ENCODE measurements at places on chromosomes 7 and 10.

DNA sequence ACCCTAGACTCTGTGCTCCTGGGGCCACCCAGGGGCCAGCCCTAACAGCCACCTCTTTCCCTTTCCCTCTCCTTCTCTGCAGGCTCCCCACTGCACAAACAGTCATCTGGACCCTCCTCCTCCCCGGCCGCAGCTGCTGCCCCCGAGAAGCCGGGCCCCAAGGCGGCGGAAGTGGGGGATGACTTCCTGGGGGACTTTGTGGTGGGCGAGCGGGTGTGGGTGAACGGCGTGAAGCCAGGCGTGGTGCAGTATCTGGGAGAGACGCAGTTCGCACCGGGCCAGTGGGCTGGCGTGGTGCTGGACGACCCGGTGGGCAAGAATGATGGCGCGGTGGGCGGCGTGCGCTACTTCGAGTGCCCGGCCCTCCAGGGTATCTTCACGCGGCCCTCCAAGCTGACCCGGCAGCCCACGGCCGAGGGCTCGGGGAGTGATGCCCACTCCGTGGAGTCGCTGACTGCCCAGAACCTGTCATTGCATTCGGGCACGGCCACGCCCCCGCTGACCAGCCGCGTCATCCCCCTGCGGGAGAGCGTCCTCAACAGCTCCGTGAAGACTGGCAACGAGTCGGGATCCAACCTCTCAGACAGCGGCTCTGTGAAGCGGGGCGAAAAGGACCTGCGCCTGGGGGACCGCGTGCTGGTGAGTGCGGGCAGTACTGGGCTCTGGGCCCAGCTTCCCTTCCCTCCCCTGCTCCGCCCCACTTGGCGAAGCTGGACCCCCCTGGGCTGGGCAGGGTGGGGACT lies 49.3 kb downstream of the CLIP2 start:
- no peak for DNase-seq

GRCh38 chr7:2605608-2606538 lies 25.9 kb upstream of the TTYH3 start:
- no peak for DNase-seq

DNA sequence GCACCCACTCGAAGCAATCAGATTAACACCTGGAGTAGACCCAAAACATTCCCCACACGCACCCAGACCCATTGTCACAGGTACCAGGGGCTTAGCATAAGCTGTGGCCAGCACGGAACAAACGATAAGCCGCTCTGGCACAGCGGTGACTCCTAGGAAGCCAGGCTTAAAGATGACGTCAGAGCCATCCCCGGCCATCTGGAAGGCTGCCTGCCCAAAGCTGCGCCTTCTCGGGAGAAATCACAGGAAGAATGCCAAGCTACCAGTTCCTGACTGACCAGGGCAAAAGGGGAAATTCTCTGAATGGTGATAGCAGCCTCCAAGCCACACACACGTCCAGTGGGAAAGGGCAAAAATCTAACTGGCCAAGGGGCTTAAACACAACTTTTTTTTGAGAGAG lies 13.0 kb upstream of the WIPI2 start:
- DNase-seq, result no peak

DNA sequence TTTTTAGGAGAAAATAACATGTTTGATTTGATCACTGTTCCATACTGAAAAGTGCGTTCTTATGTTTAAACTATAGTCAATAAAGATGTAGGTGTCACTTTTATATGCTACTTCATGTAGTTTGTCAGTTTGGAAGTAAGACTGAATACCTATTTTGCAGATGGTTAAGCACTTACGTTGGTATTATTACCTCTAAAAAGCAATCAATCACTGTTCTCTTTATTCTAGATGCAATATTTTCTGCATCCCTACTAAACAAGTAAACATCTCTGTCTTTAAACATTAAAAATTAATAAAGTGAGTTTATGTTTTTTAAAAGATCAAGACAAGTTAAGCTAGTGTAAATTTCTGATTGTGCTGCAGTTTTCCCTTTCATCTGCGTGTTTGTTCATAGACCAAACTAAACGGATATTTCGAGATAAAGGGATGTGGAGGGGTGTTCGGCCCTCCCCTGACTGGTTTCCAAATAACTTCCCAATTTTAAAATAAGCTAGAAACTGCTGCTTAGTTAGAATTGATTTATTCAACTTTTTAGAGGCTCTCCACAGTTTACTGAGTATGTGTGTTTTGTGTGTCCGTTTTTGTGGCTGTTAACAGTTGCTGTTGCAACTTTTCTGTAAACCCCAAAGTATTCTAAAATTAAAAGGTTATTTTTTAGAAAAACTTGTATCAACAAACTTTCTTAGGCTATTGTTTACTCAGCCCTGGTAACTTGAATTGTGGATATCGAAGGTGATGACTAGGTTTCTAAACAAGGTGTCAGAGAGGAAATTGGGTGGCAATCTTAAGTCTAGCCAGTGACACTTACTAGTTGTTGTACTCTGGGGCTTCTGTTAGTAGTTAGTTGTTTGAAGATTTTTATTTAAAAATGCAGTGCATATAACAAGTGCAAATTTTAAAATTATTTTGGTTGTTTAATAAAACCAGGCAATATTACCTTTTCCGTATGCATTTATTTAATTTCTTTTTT lies 974 bp downstream of the KIF11 start:
- no peak for DNase-seq

DNA sequence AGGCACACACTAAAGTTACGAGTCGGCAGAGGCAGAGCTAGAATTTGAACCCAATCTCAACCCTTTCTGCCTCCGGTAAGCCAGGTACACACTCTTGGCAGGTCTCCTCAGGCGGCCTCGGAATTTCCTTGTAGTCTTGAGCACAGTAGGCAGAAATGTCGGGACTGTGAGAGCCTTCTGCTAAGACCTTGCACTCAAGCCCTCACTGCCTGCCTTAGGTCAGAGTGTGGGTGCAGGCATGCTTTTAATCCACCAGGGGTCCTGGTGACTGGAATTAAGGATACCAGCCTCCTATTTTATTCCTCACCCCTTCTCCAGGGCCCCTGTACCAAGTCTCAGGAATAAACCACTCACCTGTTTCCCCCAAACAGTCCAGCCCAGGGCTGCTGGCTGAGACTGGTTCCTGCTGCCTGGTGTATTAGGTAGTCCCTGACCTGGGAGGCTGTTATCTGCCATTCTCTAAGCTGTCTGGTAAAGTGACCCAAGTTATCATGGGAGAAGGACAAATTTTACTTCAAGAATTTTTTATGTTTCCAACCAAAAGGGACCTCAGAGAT lies 855 bp downstream of the ATP6V1F start:
- peak; percentile 75 for DNase-seq

DNA sequence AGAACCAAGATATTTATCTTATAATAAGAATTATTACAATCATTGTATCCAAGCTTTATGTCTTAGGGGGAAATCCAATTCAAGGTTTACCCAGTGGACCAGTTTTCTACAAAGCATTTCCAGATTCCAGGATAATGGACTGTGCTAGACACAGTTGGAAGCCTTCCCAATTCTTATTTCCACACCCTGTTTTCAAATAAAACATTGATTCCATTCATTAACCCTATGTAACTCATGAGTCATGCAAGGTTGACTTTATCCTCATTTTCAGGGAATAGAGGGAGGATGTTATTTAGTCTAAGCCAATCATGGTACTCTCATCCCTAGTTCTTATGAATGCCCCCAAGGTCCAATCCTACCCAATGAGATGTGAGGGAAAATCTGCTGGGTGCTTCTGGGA lies 145.7 kb downstream of the RNLS start:
- DNase-seq, result no peak

GRCh38 chr7:5413449-5413786 lies 10.2 kb downstream of the TNRC18 start:
- no peak for DNase-seq

GRCh38 chr10:114652402-114653368 lies 5.4 kb downstream of the ABLIM1 start:
- DNase-seq, result no peak

GRCh38 chr10:100253041-100253440 lies 14.4 kb downstream of the CWF19L1 start:
- DNase-seq, result no peak

DNA sequence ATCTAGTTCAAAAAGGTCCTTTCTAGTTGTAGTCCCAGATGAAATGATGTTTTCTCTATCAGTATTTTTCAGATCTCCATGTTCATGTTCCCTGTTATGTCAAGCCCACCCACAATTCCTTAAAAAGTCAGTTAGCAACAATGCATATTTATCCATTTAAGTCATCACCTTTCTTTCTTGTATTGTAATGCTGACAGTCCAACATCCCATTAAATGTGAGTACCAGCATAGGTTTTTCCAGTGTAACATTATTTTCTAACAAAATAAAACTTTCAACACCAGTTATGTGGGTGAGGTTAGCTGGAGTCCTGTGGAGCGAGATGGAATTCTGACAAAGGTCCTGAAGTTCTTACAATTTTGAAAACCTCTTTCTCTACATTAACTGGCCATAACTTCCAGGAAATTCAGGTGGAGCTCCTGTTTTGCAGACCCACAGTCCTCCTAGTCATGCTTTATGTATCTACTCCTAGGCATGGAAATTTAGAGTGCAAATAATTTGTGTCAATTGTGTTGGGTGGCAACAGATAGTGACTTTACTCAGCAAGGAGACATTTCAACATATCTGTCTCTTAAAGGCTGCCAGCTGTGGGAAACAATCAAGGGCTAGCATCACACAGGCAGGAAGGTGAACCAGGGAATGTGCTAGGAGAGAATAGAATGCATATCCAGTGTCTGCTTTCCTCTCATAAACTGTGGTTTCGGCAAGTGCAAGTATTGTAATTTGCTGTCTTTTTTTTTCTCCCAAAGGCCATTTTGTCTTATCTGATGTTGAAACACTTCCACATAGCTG lies 162.6 kb downstream of the MTERF1 start:
- DNase-seq, result no peak

- no peak for DNase-seq
These were observed 558.2 kb upstream of the PFKP start for GRCh38 chr10:2509081-2509531.

DNA sequence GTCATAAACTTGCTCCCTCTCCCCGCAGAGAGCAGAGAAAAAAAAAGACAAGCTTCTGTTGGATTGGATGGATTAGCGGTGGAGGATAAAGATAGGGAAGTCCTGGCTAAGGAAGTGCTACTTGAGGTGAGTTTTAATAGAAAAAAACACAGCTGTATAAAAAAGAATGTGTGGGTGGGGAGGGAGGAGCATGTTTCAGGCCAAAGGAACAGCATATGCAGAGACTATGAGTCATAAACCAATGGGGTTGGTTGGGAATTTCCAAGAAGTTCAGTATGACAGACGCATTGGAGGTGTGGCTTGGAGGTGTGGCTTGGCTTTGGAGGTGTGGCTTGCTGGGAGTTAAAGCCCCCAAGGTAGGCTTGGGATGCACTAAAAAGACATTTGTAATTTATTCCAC lies 103.0 kb upstream of the LSM8 start:
- DNase-seq, result peak; percentile 14

DNA sequence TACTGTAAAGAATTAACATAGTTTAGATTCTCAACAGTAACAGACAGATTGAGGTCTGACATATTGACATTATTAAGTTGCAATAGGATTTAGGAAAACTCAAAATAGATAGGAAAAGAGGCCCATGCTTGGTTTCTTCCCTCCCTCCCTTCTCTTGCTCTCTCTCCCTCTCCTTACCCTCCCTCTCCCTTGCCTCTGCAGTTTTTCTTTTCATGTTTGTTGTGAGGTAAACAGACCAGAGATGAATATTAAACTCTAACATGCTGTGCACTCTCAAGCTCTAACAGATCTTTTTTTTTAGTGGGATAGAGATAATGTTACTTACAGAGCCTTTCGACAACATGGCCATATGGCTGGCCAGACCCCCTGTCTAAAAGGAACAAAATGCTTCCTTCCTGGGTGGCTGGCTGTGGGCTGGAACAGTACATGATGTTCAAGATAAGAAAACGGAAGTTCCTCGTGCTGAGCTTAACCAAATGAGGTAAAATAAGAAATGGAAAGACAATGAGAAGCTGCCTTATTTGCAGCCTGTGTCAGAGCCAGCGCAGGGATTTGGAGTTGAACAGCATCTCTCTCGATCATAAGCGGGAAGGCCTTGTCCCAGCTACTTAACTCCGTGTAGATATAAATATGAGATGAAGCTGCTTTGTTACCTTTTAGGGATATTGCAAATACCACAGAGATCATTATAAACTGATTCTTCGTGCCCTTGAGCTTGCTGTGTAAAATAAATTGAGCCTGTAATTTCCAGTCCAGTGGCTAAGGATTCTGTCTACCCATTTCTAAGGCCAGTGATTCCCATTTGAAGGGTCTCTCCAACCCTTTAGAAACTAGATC lies 391.9 kb upstream of the NPVF start:
- DNase-seq, result peak; percentile 41

DNA sequence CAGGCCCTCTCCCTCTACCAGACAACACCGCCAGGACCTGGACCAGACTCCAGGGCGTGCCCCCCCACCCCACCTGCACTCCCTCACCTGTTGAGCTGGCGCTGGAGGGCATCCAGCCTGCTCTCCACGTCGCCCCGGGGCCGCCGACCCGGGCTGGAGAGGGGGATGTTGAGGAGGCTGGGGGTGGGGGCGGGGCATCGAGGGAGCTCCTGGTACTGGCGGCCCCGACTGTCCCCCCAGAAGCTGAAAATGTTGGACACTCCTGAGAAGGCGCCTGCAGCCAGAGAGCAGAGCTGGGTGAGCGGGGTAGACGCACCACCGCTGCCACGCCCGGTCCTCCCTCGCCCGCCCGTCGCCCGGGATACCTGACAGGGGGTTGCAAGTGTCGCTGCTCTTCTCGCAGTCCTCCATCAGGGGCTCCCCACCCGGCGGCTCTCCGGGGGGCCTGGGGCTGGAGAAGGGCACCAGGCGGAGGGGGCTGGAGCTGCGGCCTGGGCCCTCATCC lies 30.8 kb downstream of the KCNH2 start:
- DNase-seq, result no peak

DNA sequence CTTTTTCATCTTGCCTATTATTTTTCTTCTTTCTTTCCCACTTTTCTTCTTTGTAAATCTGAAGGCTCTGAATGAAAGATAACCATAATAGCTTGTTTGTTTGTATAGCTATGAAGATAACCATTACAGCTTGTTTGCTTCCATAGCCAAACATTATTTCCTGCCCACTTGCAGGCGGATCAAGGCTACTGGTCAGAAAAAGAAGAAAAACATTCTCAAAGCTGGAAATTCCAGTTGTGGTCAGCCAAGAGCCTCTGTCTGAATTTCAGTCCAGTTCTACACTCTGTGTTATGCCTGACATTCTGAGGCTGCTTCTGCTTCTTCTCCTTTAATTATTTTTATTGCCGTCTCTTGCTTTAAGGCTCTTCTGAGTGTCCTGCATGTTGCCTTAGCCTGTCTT lies 48.9 kb downstream of the TMEM178B start:
- no peak for DNase-seq

- no peak for DNase-seq
These were observed 92.5 kb downstream of the MTPN start for GRCh38 chr7:135884495-135885232.

- no peak for DNase-seq
These were observed 3.3 kb downstream of the ASAH2 start for GRCh38 chr10:50248062-50248461.

- peak; percentile 51 for DNase-seq
These were observed 19.7 kb downstream of the DNAJC12 start for GRCh38 chr10:67818323-67818722.

DNA sequence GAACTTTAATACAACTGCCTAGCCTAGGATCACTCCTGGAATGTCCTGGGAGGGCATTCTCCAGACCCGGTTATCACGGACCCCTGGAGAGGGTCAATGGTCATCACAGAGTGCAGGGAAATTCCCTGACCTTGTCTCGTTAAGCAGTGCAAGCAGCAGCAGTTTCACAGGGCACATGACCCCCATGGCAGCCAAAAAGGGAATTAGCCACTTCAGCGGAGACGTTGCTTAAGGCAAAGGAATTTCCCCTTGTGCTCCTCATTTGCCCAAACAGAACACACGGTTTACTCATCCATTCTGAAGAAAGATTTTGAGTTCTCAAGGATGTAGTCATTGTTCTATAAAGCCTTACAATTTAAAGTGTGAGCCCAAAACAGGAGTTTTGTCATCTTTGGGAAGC lies 260.3 kb downstream of the SNX13 start:
- DNase-seq, result no peak
